GF-D8 (cell line): ENCODE measurements at places on chromosomes 7 and 10.

- no peak for DNase-seq
These were observed 67.9 kb upstream of the SMNDC1 start for GRCh38 chr10:110372656-110373055.

GRCh38 chr7:55075464-55076021, 56.7 kb downstream of the EGFR start:
- DNase-seq = no peak

GRCh38 chr7:103149808-103150180, 895 bp upstream of the NAPEPLD start:
- DNase-seq = no peak

GRCh38 chr10:127283576-127283975, 87.2 kb upstream of the INSYN2A start:
- DNase-seq = no peak

DNA sequence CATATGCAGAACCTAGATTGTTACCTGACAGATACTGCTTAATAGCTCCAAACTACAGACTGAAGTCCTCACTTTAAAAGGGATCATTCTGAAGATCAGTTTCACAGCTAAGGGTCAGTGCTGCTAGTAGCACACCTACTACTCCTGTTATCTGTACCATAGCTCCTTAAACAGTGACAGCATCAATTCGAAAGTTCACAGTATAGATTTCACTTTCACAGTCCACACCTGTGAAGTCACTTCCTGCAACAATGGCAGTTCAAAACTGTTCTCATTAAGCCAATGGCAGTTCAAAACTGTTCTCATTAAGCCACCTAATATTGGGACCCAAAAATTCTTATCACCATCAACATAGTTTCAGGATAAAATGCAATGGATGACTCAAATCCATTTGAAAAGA, 10.7 kb upstream of the FHIP2A start:
- DNase-seq = no peak

DNA sequence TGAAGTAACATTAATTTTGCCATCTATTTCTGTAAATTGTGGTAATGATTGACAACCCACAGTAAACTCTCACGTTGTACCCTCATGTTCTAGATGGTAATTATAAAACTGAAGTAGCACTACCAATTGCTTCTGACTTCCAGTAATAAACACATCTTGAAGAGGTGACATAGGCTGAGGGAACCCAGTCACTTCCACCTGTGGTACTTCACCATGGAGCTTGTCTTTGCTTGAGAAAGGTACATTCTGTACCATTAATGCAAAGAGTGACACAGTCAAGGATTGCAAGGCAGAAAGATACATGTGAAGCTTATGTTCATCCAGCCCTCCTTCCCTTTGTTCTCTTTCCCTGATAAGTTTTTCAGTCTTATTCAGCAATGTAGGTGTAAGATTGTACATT, 11.2 kb downstream of the CAPZA2 start:
- no peak for DNase-seq

DNA sequence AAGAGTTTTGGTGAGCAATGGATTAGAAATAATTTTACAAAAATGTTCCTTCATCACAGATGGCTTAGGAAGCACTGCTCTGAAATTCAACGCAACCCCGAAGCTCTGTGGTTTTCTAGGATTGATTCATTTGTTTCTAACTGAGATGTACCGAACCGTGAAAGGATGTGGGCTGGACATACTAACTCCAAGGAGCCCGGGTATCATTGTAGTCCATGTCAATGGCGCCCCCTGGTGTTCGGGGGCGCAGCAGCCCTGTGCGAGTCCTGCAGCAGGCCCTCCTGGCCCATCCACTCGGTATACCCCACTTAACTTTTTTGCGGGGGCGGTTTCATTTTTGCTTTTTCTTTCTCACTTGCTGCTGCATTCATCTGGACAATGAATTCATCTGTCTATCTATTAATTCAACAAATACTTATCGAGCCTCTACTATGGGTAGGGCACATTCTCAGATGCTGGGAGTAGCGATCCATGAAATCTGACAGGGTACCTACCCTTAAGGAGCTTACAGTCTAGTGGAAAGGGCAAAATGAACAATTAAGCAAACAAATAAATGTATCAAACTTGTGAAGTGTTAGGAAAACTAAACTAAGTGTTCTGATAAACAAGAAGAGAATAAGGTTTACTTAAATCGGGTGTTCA, 25.2 kb upstream of the ITPRID1 start:
- DNase-seq = no peak

DNA sequence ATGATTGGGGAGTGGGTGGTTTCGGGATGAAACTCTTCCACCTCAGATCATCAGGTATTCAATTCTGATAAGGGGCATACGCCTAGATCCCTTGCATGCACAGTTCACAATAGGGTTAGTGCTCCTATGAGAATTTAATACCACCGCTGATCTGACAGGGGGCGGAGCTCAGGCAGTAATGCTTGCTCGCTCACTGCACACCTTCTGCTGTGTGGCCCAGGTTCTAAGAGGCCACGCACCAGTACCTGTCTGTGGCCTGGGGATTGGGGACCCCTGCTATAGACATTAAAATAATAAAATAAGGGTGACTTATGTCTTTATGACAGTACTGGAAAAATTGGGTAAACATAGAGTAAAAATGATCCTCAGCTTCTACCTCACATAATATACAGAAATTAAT, 66.1 kb downstream of the SAMD9 start:
- DNase-seq = no peak

DNA sequence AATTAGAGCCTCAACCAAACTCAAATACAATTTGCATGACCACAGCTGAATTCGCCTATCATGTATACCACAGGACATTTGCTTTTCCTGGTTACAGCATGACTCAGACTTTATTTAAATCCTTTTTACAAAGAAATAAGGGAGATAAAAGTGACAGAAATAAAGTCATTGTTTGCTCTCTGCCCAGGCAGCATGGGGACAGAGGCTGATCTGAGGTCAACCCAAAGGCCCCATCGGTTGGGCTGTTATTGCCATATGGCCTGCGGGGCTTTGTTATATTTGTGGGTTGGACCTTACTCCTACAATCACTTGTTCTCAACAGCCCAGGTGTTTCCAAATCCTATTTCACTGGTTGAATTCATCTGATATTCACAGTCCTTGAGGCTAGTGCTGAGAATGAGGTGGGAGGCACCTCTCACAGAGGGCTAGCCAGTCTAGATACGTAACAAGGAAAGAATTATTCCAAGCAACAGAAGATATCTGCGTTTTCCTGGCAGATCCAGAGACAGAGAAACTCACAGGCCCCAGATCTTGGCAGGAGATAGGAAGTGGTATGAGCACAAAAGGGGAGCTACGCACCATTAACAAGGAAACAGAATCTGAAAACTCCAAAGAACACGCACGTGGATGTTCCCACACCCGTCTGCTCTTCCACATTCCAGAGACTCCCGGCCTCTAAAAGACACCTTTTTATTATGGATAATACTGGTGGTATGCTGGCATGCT, 117.3 kb downstream of the HIPK2 start:
- DNase-seq = no peak

GRCh38 chr10:118343549-118343948, 1.4 kb upstream of the FAM204A start:
- no peak for DNase-seq

DNA sequence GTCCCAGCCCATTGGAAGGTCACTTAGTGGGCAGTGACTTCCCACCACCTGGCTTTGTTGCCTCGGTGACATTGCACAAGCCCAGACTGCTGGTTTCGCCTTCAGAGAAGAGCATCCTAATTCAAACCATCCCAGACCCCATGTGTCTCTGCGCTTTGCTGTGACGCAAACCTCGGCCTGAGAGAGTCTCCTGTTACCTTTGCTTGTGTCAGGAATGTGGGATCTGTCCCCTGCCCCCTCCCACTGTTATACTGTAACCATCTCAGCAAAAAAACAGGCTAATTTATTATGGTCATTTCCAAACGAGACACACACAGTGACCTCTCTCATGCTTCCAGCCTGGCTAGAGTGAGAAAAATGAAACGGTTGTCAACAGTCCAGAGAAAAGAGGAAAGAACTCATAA, 25.0 kb upstream of the AQP1 start:
- DNase-seq = no peak

DNA sequence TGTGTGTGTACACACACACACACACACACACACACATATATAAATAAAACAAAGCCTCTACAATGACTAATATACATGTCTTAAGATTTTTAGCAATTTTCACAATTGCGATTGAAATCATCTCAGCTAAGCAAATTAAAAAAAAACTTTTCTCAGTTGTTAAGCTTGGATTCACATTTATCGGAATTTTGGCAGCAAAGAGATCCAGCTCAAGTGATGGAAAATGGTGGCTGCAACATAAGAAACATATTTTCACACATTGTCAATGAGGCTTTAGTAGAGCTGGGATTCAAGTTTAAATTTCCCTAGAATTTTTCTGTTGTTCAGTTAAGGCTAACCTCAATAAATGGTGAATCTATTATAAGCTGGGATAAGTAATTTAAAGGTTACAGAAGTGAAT, 768.6 kb upstream of the SORCS1 start:
- no peak for DNase-seq

GRCh38 chr10:26410356-26410755, 27.8 kb upstream of the APBB1IP start:
- no peak for DNase-seq

DNA sequence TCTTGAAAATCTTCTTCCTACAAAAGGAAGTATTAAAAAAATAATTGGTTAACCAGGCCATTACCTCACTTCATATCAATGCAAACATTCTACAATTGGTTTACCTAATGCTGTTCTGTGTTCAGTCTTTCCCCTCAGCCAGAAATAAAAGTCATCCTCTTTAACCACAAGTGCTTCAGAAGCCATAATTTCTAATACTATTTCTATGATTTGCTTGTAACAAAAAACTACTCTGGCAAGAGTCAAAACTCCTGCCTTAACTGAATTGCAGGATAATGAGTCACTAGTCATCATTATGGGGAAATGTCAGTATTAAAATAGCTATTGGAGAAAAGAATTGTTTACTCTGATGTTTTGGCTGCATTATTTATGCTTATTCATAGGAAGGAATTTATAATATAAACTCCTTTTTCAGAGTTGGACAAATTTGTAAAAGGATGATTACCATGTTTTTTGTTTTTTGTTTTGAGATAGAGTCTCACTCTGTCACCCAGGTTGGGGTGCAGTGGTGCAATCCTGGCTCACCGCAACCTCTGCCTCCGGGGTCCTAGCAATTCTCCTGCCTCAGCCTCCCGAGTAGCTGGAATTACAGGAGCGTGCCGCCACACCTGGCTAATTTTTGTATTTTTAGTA, 55.5 kb upstream of the ODAD2 start:
- DNase-seq = no peak

DNA sequence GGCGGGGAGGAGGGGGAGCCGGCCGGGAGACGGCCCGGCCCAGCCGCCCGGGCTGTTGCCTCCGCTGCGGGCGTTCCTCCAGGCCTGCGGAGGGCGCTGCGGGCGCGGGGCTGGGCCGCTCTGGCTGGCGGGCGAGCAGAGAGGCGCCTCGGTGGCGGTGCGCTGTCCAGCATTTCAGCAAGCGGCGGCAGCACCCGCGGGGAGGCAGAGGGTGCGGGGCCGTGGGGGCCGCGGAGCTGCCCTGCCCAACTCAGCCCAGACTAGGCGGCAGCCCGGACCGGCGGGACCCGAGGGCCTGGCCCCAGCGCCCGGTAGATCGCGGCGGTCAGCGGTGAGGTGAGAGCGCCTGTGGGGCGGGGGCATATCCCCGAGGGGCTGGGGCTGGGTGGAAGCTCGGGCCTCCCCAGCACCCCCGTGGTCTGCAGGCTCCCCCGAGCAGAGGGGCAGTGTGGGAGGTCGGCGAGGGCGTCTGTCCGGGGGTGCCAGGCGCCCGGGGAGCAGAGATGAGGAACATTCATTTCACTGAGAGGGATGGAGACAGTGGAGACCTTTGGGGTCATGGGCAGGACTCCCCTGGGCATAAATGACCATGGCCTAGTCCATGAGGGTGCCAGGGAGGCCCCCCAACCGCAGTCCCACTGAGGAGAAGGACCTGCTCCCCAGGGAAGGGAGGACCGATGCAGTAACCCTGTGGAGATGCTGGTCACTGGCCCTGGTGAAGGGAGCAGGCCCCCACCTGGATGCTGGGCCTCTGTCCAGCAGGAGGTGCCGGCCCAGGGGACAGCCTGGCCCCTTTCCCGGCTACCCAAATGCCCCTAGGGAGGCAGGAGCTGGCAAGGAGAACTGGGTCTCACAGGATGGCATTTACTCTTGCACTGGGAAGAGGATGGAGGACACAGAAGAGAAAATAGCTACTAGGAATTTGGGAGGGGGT, at the start of gene SRRM3:
TSS of gene SRRM3 (plus strand) at position 165 of the 934 bp plus-strand sequence. CDS start 33,171 bp downstream, outside the sequence.
- DNase-seq = peak; percentile 16

GRCh38 chr7:32318300-32319011, 171.7 kb downstream of the LSM5 start:
- no peak for DNase-seq

DNA sequence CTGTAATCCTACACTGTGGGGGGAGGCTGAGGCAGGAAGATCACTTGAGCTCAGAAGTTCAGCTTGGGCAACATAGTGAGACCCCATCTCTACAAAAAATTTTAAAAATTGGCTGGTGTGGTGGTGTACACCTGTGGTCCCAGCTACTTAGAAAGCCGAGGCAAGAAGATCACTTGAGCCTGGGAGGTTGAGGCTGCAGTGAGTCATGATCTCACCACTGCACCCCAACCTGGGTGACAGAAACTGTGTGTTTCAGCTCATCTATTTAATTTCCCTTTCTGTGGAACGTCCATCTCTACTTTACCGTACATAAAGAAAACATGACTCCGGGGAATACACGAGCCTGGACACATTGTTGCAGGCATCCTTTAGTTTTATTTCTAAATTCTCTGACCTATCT, 354.6 kb upstream of the PLXDC2 start:
- no peak for DNase-seq

- DNase-seq = no peak
These were observed 53.6 kb downstream of the ADRA2A start for GRCh38 chr10:111130471-111130870.

- no peak for DNase-seq
These were observed 396.2 kb downstream of the REEP3 start for GRCh38 chr10:63917363-63917762.

- no peak for DNase-seq
These were observed 213.4 kb downstream of the USP6NL start for GRCh38 chr10:11397980-11398580.

- no peak for DNase-seq
These were observed 103.6 kb downstream of the SH3PXD2A start for GRCh38 chr10:103751667-103752290.
